ENCODE measurements at places on chromosomes 2 and 18.

DNA sequence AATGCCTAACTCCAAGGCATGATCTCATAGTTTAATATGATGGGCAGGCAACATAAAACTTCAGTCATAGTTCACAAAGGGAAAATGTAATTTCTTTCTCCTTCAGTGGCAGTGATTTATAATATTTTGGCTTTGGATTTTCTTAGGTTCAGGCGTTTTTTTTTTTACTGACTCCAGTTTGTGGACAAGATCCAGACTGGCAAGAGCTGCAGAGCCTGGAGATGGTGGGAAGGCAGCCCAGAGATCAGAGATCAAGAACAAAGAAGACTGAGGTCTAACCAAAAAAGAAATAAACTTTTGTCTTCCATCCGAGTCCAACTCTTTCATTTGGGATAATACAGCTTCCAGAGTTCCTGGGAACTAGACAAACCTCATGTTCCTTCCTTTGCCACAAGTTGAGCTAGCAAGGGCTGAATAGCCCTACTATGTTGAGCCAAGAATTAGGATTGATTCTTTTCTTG, 215.3 kb upstream of the SETBP1 start:
- DNase-seq, result no peak

- no peak for DNase-seq
These were observed 85.2 kb upstream of the FN1 start for GRCh38 chr2:215521031-215521430.

GRCh38 chr2:1051075-1051474, 100.4 kb downstream of the SNTG2 start:
- DNase-seq, result no peak

- DNase-seq, result no peak
These were observed 275.2 kb downstream of the AGAP1 start for GRCh38 chr2:235769046-235769445.

- DNase-seq, result no peak
These were observed 281.6 kb downstream of the MBD5 start for GRCh38 chr2:148302526-148302925.

GRCh38 chr2:164496881-164497280, 124.4 kb downstream of the GRB14 start:
- DNase-seq, result no peak

DNA sequence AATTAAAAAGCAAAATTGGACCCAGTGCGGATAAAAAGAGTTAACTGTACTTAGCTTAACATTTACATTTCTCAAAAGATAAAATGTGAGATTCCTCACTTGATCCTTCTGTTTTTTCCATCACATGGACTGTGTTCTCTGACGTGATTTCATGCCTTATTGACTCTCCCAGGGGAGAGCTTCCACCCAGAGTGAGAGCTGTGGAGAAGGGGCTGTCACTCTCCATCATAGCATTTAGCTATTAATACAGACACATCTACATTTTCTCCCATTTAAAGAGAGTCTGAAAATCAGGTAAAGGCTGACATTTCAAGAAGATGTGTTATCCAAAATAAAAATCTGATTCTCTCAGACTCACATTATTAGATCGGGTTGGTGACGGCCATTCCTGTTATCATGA, 493.8 kb downstream of the FBXO15 start:
- no peak for DNase-seq

GRCh38 chr2:215461836-215462532, 26.1 kb upstream of the FN1 start:
- DNase-seq, result no peak

GRCh38 chr2:238104226-238104690, 4.1 kb downstream of the ESPNL start:
- DNase-seq, result no peak

DNA sequence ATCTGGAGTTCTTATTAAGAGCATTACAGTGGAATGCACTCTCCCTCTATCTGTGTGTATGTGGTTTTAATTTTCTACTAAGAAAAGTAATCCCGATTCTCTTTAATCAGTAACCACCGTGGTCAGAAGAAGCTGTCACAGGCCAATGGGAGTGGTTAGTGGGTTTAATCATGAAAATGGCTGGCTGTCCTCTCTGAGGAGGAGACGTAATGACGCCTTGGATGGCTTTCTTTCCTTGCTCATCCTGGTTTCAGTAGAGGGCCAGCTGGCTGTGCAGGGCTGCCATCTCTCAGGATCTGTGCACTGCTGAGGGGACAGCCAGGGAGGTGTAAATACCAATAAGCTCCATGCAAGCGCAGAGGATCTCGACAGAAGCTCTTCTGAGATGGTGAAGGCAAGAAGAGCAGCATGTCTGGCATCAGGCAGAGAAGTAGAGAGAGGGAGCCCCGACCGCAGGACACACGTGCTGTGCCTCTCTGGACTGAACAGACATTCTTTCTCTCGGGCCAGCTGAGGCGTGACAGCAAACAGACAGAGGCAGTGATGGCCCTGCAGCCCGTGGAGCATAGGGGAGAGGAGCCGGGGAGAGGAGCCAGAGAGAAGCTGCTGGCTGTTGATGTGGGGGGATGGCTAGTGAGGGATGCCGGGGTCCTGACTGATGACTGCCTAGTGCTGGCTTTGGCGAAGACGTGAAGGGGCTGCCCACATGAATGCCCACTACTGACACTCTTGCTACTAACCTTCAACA, 65.1 kb upstream of the DAPL1 start:
- DNase-seq, result no peak

DNA sequence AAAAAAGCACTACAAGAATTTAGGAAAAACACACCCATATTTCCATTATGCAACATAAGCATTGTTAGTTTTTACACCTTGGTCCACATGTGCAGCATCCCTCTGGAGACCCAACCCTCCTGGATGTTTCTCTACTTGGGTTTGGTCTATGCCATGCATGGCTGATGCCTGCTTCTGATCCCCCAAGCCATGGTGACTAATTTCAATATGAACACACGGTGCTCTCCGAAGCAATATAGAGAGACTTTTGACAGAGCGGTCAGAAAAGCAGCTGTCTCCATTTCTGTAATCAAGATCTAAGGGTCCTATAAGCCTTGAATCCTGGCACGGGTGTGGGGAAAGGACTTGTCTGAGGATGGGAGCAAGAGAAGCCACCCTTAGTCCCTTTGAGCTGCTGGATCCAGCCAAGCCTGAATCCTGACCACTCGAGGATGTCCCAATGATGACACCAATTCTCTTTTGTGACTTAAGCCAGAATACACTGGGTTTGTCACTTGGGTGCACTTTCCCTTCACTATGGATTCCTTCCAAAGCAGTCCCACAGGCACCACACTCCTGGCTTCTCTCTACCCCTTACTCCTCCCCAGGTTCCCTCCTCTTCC, 91.5 kb downstream of the ACTR2 start:
- no peak for DNase-seq

- no peak for DNase-seq
These were observed 67.3 kb downstream of the GORASP2 start for GRCh38 chr2:170996316-170996715.

All from HS-27A (cell line).